Left lung (tissue), 14 donors: ENCODE measurements at places on chromosomes 1 and 21.

DNA sequence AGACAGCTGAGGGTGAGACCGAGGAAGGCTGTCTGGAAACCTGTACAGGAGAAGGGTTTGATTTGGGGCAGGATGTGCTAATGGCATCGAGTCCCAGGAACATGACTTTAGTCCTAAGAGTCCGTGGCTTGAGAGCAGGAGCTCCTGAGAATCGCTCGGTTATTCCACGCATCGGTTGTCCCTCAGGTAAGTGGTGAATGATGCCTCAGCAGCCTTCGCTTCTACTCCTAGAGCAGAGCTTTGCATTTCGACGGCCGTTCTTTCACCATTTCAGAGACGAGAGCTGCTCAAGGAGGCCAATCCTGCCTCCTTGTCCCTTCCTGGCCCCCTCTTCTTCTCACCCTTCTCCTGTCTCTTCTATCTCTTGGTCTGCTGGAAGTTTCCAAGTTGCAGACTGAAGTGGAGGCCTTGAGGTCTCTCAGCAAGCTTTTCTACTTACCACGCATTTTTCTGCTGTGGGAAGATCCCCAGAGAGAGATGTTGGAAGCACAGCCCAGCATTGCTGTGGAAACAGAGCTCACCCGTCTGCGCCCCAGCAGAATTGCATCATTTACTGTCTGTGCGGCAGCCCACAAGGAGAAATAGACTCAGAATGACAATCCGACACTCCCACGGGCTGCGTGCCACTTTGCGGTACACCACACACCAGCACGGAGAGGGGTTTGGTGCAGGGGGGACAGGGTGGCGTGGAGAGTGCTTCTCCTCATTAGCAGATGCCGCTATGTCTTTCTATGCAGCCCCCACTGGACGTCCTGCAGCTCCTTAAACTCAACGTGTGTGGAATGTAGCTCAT is 270.7 kb upstream of the C1orf174 start:
- H3K4me3 ChIP-seq, result no peak overlapping the region
- H3K27me3 ChIP-seq, result peaks cover 65% of the 10 kb centered on the region
- no peaks in the 10 kb centered on the region for H3K36me3 ChIP-seq
- DNase-seq, result no peak
- H3K4me1 ChIP-seq, result no peaks in the 10 kb centered on the region
- H3K27ac ChIP-seq, result no peak overlapping the region

GRCh38 chr1:29363536-29363935 is 127.2 kb downstream of the PTPRU start:
- DNase-seq, result no peak
- no peak overlapping the region for H3K27ac ChIP-seq
- no peak overlapping the region for H3K4me3 ChIP-seq
- H3K4me1 ChIP-seq, result no peaks in the 10 kb centered on the region
- H3K27me3 ChIP-seq, result no peaks in the 10 kb centered on the region
- no peaks in the 10 kb centered on the region for H3K36me3 ChIP-seq

- H3K36me3 ChIP-seq, result no peaks in the 10 kb centered on the region
- H3K27me3 ChIP-seq, result no peaks in the 10 kb centered on the region
- no peaks in the 10 kb centered on the region for H3K4me1 ChIP-seq
Observed at GRCh38 chr1:231315887-231316286, 21.8 kb downstream of the EXOC8 start.

DNA sequence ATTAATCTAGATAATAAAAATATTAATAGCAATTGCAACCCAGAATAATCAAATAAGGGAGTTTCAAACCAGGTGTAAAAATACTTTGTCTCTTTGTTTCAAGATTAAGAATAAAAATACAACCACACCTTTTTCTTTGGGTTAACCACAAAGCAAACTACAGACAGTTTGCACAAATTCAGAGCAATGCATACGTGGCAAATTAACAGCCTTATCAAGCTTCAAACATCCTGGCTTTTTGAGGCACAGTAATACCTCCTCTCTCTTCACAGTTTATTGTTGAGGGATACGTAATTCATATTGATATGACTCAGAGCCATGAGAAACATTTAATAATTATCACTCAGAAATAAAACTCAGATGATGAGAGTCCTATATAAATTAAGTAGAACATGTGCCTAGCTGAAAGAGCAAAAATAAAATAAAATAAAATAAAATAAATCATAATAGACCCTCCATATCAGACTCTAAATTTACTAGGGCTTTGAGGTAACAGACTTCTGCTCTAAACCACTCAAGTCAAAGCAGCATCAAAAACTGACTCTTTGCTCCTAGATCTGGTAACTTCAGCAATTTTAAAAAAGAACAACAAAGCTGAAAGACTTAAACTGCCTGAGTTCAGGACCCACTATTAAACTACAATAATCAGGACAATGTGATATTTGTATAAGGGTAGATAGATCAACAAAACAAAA is 11.4 kb downstream of the EDEM3 start:
- H3K4me1 ChIP-seq, result peaks cover 6% of the 10 kb centered on the region
- H3K4me3 ChIP-seq, result no peak overlapping the region
- H3K27ac ChIP-seq, result no peak overlapping the region
- H3K27me3 ChIP-seq, result no peaks in the 10 kb centered on the region
- no peaks in the 10 kb centered on the region for H3K36me3 ChIP-seq

DNA sequence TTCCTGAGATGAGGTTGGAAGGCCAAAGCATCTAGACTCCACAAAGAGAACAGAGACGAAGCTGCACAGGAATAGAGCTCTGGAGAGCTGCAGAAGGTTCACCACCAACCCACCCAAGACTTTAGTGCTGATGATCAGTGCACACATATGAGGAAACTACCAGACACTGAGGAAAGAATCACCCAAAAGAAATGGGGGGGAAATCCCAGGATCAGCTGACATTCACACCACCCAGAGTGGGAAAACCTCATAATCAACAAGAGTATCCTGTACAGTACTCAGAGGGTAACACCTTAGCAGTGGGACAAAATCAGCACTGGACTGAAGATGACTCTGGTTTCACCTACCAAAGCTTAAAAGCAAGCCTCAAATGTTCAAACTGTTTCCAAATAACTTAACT is 36.4 kb downstream of the DENND1B start:
- H3K27ac ChIP-seq, result no peak overlapping the region
- DNase-seq, result no peak
- peaks cover 13% of the 10 kb centered on the region for H3K4me1 ChIP-seq
- H3K27me3 ChIP-seq, result no peaks in the 10 kb centered on the region
- H3K36me3 ChIP-seq, result no peaks in the 10 kb centered on the region

DNA sequence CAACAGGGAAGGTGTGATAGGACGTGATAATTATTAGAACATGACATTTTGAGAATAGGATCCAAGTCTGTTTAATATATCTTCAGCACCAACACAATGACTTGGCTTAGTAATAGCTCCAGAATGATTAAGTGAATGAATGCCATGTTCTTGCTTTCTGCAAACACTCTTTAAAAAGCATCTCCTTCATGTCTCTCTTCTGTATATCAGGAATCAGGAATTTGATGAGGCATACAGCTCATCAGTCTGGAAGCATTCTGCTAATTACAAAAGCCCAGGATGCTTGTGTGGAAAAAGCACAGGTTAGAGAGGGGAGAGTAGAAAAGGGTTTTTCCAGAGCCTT is 113.0 kb upstream of the ZNF648 start:
- no peaks in the 10 kb centered on the region for H3K27me3 ChIP-seq
- no peaks in the 10 kb centered on the region for H3K36me3 ChIP-seq
- no peak for DNase-seq
- H3K27ac ChIP-seq, result no peak overlapping the region

GRCh38 chr1:241900381-241900780 is 52.4 kb downstream of the EXO1 start:
- H3K4me3 ChIP-seq, result no peak overlapping the region
- H3K27me3 ChIP-seq, result no peaks in the 10 kb centered on the region
- no peaks in the 10 kb centered on the region for H3K36me3 ChIP-seq
- no peak overlapping the region for H3K27ac ChIP-seq
- DNase-seq, result no peak

DNA sequence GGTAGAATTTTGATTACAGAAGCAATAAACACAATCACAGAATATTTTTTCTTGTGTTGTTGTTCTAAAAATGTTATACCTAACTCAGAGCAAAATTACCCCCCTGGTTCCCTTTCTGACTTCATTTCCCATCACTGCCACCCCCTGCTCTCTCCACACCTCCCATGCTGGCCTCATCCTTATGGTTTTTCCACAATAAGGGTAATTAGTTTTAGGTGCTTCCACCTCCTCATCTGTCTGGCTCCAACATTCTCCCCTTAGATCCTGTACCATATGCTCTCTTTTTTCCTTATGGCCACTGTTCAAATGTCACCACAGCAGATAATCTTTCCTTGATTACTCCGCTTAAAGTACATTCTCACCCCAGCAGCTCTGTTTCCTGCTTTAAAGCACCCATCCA is 2208.6 kb downstream of the MRPL39 start:
- H3K4me3 ChIP-seq, result no peak overlapping the region
- H3K27me3 ChIP-seq, result no peaks in the 10 kb centered on the region
- no peaks in the 10 kb centered on the region for H3K4me1 ChIP-seq
